Frontal cortex (tissue), 4 donors: ENCODE measurements at places on chromosomes 6 and 20. TPM values are rescaled to one million over a fixed set of nuclear protein-coding genes. Genes with fewer than 3 reads are reported as not detected.

The GGT7 gene
- 13.5 TPM for total RNA-seq

The DCDC2 gene
- 2.4 TPM for total RNA-seq

The C6orf141 gene
- total RNA-seq = 4.9 TPM

The C6orf58 gene
- total RNA-seq = 1.6 TPM

The MROH8 gene
- total RNA-seq = 5.3 TPM

The C20orf141 gene
- not detected for total RNA-seq

The GRM4 gene
- 3.7 TPM for total RNA-seq

The OTOR gene
- 0.82 TPM for total RNA-seq

The CDSN gene
- not detected for total RNA-seq

The OPRM1 gene
- total RNA-seq = 1.2 TPM

The HCK gene
- 2.9 TPM for total RNA-seq

The BPI gene
- under 0.01 TPM for total RNA-seq

The LKAAEAR1 gene
- total RNA-seq = 2.9 TPM

The PTK7 gene
- 16.7 TPM for total RNA-seq

The PDE10A gene
- 126 TPM for total RNA-seq

The FILIP1 gene
- 2.9 TPM for total RNA-seq

The KIAA0408 gene
- 107 TPM for total RNA-seq

The MCCD1 gene
- total RNA-seq = not detected

The SRSF12 gene
- total RNA-seq = 36.7 TPM

The WDR27 gene
- total RNA-seq = 18.3 TPM

The EFHC1 gene
- total RNA-seq = 22.4 TPM

The DPPA5 gene
- total RNA-seq = not detected

The FGD2 gene
- total RNA-seq = 0.82 TPM
